ENCODE measurements at places on chromosomes 2 and 18.

DNA sequence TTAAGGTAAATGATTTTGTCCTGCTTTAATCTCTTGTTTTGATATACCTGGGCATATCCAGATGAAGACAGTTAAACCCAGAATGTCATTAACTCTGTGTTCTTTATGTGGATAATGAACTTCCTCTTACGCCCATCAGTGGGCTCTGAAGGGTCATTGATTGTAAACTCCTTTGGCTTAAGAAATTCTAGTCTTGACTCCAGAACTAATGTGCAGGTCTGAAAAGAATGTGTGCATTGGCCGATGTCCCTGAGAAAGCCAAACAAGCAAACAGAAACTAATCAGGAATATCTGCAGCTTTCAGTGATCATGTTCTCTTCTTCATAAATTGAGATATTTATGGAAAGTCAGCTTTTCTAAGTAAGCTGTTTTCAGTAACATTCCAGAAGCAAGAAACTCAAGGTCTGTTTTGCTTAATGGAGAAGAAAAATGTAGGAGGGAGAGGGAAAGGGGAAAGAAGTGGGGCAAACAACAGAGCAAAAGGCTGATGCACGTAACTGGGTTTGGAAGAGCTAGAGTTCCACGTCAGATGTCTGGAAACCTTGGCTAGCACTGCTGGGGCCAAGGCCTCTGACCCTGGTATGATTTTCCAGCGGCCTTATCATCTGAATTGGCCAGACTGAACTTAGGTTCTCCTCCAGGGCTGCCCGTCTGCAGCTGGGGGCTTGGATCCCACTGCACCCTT, 61.3 kb upstream of the FHL2 start:
- DNase-seq = no peak

GRCh38 chr18:25704071-25704470, 352.1 kb upstream of the ZNF521 start:
- DNase-seq = no peak

DNA sequence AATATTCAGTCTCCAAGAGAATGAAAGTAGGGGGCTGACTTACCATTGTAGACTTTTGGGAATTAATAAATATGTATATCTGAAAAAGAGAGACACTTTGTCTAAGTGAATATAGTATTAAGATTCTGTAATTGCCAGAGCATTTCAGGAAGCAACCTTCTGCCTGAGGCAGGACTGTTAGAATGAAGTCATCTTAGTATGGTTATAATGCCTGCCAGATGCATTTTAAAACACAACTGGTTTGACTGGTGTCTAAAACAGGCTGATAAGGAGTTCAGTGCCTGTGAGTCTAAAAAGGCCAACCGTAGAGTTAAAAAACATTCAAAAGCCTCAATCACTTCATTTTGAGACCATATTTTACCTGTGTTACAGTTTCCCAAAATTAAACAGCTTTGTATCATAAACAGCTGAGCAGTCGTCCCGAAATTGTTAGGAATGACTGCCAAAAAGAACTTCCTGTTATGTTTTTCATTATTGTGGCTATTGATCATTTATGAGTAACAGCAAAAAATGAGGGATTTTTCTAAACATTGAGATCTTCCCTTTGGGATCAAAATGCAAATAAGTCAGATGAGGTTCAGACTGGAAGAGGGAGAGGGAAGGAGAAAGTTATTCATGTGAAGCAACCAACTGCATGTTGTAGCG, 443.9 kb downstream of the PID1 start:
- no peak for DNase-seq

DNA sequence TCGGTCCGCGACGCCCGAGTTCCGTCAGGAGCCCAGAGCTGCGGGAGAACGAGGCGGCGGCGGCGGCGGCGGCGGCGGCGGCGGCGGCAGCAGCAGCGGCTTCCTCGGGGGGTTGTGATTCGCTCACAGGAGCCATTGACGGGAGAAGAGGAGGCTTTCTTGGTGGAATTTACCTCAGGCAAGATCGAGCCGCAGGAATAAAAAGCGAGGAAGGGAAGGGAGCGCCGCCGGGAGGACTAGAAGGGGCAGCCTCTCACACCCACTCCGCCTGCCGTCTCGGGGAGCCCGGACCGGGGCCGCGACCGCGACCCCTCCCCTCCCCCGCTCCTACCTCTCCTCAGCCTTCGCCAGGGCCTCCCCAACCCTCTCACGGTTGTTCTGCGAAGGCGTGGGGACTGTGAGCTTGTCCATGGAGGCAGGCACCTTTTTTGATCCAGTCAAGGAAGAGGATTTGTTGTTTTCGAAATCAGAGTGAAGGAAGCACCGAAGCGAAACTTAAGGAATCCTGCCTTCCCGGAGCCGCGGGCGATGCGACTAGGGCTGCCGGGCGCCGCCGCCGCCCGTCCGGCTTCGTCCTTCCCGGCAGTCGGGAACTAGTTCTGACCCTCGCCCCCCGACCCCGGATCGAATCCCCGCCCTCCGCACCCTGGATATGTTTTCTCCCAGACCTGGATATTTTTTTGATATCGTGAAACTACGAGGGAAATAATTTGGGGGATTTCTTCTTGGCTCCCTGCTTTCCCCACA, 506 bp downstream of the BMPR2 start:
- DNase-seq = no peak

GRCh38 chr2:69911985-69912563, 2.8 kb upstream of the MXD1 start:
- peak; percentile 68 for DNase-seq

DNA sequence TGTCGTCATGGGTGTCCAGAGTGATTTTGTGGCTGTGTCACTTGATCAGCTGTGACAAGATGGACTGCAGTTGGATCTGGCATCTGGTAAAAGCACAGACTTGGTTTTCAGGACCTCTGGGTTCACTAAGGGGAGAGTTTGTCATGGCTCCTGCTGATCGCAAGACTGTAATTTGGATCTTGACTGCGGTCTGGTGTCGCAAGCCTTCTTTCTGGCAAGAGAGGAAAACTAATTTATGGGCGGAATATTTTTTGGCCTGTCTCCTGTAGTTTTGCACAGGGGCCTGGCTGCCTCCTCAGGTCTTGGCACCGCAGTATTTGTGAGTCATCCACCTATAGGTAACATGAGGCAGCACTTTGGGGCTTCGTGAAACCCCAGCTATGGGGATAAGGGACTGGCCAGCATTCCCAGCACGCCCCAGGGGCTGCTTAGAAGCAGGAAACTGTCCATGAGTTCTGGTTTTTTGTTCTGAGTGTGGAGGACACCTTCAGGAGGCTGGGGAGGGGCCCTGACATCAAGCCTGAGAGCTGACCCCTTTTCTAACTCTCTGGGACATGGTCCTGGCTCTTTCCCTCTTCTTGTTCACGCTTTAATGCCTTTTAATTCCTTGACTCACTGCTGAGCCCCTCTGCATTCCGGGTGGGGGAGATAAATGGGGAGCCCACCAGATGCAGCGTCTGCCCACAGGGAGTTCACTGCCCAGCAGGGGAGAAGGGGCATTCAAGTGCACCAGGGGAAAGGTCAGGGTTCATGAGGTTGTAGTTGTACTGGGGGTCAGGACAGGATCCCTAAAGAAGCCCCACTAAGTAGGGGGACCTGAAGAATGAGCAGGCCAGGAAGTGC, 12.2 kb downstream of the SH3BP4 start:
- DNase-seq = no peak

DNA sequence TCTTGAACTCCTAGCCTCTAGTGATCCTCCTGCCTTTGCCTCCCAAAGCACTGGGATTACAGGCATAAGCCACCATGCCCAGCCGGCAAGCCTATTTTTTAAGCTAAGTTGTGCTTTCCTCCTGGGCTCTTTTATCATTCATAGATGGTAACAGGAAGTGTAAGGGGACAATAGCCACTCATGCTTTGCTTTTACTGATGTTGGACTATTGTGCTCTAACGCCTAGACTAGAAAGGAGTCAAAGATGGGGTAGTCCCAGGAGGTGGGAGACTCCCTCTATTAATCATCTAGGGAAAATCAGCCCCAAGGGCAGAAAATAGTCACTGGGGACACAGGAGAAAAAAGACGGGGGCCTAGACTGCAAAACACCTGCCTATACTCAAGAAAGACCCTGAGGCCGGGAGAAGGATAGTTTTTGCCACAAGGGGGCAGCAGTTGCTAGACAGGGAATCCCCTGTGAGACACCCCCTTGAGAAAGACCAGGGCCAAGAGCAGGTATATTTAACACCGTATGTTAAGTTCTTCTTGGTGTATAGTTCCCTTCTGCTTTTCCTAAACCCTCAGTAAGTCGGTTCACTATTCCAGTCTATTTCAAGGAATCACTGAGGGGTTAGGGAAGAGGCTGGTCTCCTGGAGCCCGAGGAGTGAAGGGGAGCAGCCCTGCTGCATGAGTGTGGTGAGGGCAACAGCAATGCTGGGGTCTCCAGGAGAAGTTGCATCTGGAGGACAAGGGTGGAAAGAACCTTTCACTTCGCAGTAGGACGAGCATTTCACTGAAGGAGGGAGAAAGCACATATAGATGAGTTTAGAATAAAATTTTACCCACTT, 2.1 kb upstream of the CXCR1 start:
- DNase-seq = peak; percentile 44

GRCh38 chr2:11710210-11710609, 36.2 kb upstream of the LPIN1 start:
- DNase-seq = peak; percentile 73

DNA sequence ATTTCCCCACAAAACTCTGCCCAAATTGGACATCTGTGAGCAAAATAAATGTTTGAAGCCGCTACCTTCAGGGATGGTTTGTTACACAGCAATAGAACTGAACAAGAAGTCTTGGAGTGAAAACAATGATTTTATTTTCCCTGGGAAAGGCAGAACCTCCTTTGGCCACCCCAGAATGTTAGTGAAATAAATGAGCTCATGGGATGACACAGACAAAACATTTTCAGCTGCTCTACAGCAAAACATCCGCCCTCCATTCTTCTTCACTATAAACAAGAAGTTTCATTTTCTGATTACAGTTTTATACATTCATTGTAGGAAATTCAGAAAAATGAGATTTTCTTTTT, 4.3 kb upstream of the EFHD1 start:
- DNase-seq = no peak

DNA sequence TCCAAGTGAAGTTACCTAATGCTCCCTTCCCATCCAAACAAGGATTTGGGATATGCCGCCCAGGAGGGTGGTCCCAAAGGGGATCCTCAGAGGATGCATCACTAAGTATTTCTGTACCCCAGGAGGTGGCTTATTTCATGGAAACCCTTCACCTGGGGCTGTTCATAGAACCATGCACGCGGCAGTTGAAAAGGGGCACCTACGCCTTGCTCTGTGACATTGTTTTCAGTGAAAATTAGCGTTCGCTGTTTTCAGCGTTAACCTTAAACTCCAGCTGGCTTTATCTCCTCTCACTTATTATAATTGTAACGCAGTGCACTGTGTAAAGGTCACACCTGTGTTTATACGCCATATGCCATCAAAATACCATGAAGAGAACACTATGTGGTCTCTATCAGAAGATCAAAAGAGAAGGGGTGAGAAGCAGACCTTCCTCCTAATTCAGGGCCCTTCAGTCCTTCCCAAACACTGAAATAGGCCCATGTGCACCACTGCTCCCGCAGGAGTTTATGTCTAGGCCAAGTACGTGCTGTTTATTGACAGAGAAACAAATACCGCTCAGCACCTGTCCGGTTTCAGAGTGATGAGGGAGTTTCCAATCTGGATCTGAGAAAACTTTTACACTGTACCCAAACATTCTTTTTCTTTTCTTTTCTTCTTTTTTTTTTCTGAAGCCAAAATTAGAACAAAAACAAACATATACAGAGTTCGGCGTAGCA, 162.1 kb downstream of the BCL2 start:
- no peak for DNase-seq

- DNase-seq = no peak
Observed at GRCh38 chr2:5343785-5344335, 348.3 kb upstream of the SOX11 start.

DNA sequence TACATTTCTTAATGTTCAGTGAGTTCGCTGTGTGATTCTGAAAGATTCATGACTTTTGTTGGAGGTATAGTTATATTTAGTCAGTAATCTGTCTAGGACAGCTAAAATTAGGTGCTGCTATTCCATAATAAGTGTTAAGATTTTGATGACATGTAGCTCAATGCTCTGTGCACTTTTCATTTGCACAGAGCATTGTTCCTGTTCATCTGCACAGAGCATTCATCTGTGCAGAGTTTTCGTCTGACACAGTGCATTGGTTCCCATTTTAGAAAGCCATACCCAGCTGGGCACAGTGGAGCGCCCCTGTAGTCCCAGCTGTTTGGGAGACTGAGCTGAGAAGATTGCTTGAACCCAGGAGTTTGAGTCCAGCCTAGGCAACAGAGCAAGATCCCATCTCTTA, 8.6 kb downstream of the POLI start:
- DNase-seq = no peak

GRCh38 chr18:9478545-9478944, 3.2 kb downstream of the RALBP1 start:
- no peak for DNase-seq

DNA sequence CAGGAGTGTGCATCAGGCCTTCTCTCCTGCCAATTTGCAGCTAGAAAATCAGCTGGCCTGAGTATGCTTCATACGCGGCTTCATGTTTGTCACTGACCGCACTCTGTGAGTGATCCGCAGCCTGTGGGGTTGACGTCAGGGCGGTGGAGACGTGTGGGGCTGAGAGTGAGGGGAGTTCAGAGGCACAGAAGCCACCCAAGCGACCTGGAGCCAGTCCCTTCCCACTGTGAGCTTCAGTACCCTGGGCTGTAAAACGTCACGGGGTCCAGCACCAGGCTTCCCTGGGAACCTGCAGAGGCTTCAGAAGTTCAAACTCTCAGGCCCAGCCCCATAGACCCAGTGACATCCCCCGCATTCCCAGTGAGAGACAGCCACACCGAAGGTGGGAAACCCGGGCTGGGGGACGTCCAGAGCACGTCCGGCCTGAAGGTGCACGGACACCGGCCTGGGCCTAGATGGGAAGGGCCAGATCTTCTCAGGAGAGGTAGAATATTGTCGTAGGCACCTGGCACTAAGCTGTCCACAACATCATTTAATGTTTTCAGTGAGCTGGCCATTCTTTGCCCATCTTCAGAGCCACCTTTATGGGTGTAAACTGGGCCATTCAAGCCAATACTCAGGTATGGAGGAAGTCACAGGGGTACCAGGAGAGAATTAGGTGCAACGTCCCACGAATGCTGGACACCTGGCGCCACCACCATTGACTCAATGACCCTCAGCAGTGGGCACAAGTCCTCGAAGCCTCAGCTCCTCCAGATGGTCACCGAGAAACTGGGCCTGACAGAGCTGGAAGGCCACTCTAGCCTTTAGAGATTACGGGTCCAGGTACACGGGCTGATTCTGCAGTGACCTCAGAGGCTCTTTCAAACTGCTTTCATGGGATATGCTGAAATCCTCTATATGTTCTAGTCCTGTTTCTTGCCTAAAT, 235.6 kb upstream of the MYT1L start:
- no peak for DNase-seq

DNA sequence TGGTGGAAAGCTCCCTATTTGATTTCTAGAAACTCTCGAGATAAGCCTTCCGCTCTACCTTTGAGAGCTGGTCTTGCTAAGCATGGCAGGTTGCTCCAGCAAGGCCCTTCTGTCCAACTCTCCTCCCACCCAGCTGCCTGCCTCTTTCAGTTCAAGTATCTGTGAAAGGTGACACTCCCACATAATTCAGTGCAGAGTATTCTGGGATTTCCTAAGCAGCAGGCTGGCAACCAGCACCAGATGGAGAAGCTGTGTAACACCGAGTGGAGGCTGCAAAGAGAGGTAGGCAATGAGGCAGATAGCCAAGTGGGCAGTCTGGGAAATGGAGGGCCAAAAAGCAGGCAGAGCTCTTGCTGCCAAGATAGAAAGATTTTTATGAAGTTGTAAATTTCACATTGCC, 88.4 kb upstream of the CAVIN2 start:
- DNase-seq = no peak
